ENCODE measurements at places on chromosomes 7 and 10. TPM values are rescaled to one million over a fixed set of nuclear protein-coding genes. Genes with fewer than 3 reads are reported as not detected.

SRI gene
- total RNA-seq = 110 TPM

OR2A7 gene
- total RNA-seq = 1.6 TPM

DNA sequence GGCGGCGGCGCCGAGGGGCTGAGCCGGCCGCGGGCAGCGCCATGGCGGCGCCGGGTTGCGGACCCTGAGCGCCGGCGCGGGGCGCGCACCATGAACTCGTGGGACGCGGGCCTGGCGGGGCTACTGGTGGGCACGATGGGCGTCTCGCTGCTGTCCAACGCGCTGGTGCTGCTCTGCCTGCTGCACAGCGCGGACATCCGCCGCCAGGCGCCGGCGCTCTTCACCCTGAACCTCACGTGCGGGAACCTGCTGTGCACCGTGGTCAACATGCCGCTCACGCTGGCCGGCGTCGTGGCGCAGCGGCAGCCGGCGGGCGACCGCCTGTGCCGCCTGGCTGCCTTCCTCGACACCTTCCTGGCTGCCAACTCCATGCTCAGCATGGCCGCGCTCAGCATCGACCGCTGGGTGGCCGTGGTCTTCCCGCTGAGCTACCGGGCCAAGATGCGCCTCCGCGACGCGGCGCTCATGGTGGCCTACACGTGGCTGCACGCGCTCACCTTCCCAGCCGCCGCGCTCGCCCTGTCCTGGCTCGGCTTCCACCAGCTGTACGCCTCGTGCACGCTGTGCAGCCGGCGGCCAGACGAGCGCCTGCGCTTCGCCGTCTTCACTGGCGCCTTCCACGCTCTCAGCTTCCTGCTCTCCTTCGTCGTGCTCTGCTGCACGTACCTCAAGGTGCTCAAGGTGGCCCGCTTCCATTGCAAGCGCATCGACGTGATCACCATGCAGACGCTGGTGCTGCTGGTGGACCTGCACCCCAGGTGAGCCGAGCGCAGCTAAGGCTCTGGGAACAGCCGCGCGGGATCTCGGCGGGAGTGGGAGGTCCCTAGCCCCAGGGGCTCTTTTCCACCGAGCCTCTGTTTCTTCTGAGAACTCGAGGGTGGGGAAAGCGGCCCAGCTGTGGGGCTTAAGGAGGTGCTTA is at the start of gene GPR26:
GPR26 (plus strand) TSS at position 38 of the 919 bp plus-strand sequence; CDS start at position 91, 53 bp downstream.
- peaks cover 9% of the 10 kb centered on the region for H3K27me3 ChIP-seq
- H3K27ac ChIP-seq = no peak within 1 kb of the TSS
- no peak within 1 kb of the TSS for H3K4me3 ChIP-seq
- DNase-seq = no peak

CPN1 gene
- not detected for total RNA-seq

TMEM213 gene
- total RNA-seq = not detected

NET1 gene
- 29.9 TPM for total RNA-seq

PDE6C gene
- not detected for total RNA-seq

GRCh38 chr7:95088536-95089215 is 181.3 kb downstream of the PPP1R9A start:
- H3K4me1 ChIP-seq = no peaks in the 10 kb centered on the region
- DNase-seq = no peak
- H3K36me3 ChIP-seq = no peaks in the 10 kb centered on the region
- no peak overlapping the region for H3K27ac ChIP-seq

DNA sequence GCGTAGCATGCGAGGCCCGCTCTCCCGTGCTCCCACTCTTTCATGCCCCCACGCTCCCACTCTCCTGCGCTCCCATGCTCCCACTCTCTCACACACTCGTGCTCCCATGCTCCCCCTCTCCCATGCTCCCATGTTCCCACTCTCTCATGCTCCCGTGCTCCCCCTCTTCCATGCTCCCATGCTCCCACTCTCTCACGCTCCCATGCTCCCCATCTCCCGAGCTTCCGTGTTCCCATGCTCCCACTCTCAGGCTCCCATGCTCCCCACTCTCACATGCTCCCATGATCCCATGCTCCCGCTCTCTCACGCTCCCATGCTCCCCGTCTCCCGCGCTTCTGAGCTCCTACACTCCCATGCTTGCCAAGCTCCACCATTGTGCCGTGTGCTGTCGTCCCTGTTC is 84.4 kb upstream of the ANLN start:
- H3K4me1 ChIP-seq = no peaks in the 10 kb centered on the region
- DNase-seq = no peak
- no peaks in the 10 kb centered on the region for H3K27me3 ChIP-seq
- no peak overlapping the region for H3K4me3 ChIP-seq

- H3K4me3 ChIP-seq = no peak overlapping the region
- peaks cover 30% of the 10 kb centered on the region for H3K27me3 ChIP-seq
- H3K4me1 ChIP-seq = no peaks in the 10 kb centered on the region
- no peak overlapping the region for H3K27ac ChIP-seq
Measured at GRCh38 chr10:70799124-70799523, 13.9 kb upstream of the TBATA start.
